NCI-H1105 (cell line): ENCODE measurements at places on chromosomes 5 and 9.
A peak's percentile ranks its signal among the peaks of the same experiment; 100 is the strongest.

DNA sequence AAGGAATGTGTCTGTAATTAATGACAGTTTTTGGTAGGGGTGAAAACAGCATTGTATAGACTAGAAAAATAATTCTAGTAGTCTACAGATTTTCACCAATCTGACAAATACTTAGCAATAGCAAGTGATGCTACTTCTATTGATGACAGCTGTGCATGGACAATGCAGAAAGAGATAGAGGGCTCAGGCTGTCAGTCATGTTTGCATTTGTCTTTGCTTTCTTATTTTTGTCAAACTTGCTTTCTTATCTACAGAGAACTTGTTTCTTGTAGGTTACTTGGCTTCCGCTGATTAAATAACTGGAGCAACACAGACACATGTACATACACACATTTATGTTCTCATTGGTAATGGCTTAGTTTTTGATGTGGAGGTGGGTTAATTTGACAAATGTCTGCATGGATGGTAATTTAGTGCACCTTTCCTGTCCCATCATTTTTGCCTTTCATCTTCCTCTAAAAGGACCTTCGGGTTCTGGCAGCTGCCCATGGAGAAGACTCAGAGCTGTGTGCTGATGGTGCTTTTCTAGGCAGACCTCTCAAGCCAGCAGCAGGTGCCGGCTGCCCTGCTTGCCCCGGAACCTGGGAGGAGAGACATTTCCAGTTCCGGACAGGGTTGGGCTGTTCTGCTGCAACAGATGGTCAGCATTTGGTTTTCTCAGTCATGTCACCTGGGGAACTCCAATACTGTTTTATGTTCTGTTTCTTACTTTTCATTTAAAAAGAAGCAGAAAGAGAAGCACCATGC is 28.8 kb downstream of the CAMK4 start:
- DNase-seq: no peak

- DNase-seq: no peak
Measured at GRCh38 chr5:164005071-164005470, 499.7 kb downstream of the MAT2B start.

DNA sequence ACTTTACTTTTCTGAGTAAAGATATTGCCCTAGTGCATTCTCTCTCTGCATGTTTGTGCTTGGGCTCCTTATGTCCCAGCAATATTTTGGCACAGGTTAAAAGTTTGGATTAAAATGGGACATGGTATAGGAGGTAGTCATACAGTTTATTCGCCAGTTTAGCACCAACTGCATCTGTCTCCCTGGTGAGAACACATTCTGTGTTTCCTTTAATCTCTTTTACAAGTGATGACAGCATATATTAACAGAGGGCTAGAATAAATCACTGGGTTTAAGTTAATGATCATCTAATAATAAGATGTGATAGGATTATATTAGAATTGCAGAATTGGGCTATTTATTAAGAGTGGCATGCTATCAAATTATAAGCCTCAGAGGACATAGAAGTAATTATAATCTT is 550.1 kb downstream of the LRRC70 start:
- no peak for DNase-seq

- no peak for DNase-seq
Measured at GRCh38 chr9:38256461-38256860, 136.0 kb upstream of the ALDH1B1 start.

- no peak for DNase-seq
Measured at GRCh38 chr9:31153250-31153840, 1231.1 kb upstream of the ACO1 start.

- no peak for DNase-seq
Measured at GRCh38 chr5:168948746-168949145, 352.2 kb downstream of the SLIT3 start.

DNA sequence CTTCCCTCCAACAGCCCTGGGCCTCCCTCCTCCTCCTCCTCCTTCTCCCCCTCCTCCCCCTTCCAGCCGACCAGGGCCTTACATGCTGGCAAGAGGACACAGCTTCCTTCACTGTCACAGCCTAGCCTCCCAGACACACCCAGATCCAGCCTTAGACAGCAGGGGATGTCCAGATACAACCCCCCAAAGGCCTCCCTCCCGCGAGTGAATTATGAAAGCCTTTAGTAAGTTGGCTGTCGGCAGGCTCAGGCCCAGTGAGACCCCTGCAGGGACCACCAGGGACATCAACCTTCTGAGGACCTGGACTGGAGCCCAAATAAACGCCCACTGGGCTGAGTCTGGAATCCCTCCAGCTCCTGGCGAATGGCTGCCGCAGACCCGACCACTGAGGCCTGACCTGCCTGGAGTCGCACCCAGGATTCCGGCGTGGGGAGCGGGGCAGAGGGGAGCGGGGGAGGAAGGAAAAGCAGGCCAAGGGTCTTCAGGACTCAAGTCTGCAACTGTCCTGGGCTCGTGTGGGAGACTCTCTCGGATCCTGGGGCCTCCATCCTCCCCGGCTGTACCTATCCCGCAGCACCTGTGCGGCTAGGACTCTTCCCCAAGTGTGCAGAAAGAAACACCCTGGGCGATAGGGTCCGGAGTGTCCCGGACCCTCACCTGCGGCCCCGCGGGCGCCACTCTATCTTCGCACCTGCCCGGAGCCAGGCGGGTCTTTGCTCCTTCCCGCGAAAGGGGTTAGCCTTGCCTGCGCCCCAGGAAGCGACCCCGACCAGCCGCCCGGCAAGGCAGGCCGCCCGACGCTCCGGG is 705 bp downstream of the SEPTIN8 start:
- no peak for DNase-seq

GRCh38 chr9:26809795-26810194 is 82.8 kb downstream of the CAAP1 start:
- DNase-seq: no peak

DNA sequence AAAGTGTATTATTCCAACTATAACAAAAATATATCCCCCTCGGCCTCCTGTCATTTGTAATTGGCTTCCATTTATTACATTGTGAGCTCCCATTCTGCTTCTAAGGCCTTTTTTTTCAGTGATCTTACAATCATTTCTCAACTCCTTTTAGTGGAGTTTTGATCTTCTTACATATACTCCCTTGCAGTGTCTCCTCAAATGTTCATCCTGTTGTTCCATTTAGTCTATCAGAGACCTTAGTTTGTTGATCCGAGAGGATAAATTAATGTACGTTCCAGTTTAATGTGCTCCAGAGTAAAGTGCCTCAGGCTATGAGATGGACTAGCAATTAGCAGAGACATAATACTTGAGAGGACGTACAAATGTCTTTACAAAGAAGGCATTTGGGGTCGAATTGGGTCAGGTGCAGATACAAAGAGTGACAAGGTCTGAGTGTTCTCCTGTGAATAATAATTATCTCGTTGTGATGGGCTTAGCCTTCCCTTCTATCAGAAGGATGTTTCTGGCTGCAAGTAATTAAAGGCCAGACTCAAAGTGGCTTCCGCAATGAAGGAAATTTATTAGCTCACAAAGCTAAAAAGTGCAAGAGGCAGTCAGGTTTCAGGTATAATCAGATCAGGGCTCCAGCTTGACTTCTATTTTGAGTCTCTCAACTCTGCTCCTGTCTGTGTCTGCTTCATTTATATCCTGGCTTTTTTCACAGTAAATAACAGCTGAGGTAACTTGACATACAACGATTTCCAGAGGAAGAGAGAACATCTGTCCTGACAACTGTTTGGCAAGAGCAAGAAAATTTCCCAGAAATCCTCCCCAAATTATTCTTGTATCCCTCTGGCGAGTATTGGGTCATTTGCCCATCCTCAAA is 30.1 kb downstream of the ARRDC3 start:
- peak; percentile 30 for DNase-seq

DNA sequence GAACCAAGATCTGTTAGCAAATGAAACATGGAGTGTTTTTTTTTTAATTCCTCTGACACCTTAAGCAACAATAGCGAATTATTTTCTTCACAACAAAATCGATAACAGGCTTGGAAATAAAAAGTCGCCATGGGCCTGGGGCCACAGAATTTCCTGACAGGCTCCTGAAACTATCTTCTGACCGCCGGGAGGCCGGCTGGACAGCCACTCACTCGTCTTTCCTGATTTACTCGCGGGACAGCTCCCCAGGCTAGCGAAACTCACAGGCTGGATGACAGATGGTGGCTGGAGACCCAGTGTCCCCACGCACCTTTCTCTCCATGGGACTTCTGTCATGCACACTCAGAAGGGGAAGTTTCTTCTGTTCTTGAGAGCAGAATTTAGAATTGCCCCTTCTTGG is 143.3 kb upstream of the IRX2 start:
- no peak for DNase-seq

DNA sequence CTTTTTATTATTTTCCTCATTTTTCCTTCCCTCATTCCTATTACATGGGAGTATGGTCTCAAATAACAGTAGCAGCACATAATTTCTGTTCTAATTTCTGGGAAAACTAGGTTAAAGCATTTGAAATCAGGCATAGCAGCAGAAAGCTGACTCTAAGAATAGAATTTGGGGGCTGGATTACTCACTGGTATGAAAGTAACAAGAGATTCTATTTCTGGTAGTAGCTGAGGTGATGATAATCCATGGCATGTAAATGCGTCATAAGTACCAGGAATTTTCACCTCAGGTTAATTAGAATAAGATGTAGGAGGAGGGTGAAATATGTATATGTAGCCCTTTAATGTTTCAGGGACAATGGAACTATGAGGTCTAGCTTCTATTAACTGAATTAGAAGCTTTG is 662.0 kb downstream of the PTPRD start:
- no peak for DNase-seq

DNA sequence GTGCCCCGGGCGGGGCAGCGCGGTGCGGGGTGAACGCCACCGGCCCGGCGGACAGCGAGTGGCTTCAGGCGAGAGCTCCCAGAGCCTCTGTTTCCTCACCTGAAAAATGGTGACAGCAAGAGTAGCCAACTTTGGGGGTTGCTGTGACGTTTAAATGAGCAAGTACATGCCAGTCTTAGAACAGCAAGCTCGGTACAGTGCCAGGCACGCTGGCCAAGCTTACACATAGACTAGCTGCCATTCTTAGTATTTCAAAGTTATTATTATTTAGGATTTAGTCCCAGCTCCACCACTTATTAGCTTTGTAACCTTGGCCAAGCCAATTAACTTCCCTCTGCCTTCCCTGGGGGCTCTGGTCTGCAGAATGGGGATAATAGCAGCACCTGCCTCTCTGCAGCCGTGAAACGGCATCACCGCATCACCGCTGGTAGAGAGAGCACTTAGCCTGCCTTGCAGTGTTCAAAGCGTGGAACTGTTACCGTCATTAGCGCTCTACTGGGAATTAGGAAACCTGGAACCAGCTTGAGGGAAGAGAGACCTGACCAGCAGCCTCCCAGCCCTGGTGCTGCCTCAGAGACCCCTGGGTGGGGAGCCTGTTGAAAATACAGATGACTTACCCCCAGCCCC is at the start of gene C9orf50:
Gene C9orf50 (minus strand): TSS at position 433 of the 627 bp plus-strand sequence. CDS start 527 bp downstream, outside the sequence.
- peak; percentile 49 for DNase-seq

DNA sequence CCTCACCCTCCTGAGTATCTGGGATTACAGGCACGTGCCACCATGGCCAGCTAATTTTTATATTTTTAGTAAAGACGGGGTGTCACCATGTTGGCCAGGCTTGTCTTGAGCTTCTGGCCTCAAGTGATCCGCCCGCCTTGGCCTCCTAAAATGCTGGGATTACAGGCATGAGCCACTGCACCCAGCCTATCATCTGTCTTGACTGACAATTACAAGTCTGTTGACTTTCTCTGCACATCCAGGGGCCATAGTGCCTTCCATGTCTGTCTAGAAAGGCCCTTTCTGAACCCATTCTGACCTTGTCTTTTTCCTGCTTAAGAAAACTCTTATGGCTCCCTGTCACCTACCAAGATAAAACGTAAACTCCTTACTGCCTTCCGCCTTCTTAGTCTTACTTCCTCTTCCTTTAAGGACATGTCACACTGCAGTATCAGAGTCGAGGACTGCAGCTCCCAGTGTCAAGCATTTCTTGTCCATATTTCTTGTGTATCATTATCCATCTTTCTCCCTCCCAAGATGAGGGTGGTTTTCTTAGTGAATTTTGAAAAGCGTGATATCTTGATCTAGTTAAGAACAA is 49.9 kb upstream of the SHB start:
- DNase-seq: no peak

DNA sequence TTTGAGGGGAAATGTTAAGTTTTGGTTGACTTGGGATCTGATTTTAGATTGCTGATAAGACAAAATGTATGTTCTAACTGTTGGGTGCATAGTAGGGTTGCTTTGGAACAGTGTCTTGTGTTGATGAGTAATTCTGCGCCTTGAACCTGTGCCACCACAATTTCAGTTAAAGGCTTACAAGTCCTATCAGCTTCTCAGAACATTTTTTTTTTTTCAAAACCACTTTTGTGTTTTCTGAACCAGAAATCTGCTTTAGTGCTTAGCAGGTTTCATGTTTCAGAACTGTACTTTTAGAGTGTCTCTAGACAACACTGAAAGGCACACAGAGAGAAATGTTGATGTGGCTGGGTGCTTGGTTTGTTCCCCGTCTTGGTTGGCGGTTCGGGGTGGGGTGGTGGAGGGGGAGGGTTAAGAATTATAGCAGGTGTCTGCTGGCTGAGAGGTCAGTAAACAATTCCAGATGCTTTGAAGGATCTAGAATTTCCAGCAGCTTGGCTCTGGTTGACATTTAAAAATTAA is 84.6 kb downstream of the ANKRD55 start:
- peak; percentile 3 for DNase-seq

DNA sequence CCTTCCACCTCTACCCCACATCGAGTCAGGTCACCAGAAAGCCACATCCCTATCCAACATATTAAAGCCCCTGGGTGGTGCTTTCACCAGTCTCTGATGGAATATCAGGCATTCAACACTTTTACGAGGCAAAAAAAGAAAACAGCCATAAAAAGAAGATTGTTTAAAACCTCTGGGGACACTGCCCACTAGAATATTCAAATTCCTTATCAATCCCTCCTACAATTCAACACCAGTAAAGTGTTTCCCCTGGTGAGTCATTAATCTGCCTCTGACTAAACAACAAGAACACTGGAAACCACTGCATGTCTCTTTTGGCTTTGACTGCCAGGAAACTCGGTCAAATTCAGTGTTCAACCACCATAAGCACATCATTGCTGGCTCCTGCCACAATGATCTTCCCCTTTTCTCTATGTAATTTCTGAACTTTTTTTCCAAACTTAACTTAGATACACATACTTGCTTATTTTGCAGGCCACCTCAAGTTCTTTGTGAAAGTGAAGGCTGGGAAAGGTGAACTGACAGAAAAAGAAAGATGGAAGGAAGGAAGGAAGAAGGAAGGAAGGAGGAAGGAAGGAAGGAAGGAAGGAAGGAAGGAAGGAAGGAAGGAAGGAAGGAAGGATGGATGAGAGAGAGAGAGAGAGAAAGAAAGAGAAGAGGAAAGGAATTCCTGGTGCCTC is 105.3 kb downstream of the PAX5 start:
- no peak for DNase-seq

GRCh38 chr5:159911349-159911748 is 4.9 kb upstream of the ADRA1B start:
- no peak for DNase-seq

GRCh38 chr9:125106285-125106893 is 36.9 kb downstream of the SCAI start:
- DNase-seq: no peak
